ENCODE measurements at places on chromosomes 5 and 9.

DNA sequence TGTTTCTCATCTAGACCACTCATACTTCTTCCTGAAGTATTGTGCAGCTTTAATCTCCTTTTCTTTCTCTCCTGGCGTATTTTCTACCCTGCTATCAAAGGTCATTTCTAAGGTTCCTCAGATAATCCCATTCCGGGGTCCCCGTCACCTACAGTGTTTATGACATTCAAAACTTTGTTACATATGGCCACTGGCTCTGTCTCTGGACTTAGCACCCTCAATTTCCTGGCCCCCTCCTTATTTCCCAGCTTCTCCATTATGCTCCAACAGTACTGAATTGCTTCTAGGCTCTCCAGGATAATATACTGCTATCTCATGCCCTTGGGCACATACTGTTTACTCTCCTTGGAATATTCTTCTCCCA, 31.2 kb downstream of the RFK start:
- no peak for DNase-seq

- no peak for DNase-seq
Observed at GRCh38 chr5:68225188-68225910, 9.8 kb downstream of the PIK3R1 start.

DNA sequence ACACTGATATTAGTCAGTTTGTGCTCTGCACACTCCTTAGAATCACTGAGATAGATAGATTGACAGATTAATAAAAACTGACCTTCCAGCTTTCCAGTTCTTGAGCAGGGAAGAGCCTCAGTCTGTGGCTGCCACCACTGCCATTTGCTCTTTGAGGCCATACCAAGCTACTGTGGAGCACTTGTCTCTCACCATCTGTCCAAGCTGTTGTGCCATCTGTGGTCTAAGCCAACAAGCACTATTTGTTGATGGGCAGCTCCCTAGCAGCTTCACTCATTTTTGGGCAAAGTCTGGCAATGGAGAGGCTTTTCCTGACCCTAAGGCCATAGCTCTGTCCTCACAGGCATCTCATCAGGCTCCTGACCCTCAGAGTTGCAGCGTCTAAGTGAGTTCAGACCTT, 30.4 kb downstream of the HTR1A start:
- DNase-seq: no peak

DNA sequence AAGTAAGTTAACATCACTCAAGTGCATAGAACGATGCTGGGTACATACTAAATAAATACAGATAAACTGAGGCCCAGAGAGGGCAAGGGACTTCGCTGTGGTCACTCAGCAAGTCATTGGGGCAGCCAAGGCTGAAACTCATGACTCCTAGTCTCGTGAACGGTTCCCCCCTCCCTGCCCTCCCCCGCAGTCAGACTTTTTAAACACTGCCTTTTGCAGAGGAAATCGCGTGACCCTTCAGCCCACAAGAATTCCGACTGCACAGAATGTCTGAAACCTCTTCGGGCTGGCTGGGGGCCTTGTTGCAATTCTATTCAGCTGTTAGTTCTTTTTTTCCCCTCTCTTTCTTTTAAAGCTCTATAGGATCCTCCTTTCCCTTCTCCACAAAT, 28.1 kb downstream of the NEK6 start:
- DNase-seq: no peak

DNA sequence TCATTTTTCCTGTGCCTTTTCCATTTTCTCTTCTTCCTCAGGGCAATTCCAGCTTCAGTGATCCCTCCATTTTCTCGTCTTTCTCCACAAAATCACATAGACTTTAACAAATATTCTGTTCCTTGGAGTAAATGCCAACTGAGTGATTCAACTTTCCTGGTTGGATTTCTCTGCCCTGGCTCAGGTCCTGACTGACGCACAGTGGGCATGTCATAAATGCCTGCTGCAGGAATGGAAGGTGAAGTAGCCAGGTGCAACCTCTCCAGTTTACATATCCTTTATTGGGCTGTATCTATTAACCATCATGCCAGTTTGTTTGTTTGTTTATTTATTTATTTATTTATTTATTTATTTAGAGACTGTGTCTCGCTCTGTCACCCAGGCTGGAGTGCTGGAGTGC, 95.1 kb downstream of the MEF2C start:
- DNase-seq: no peak

DNA sequence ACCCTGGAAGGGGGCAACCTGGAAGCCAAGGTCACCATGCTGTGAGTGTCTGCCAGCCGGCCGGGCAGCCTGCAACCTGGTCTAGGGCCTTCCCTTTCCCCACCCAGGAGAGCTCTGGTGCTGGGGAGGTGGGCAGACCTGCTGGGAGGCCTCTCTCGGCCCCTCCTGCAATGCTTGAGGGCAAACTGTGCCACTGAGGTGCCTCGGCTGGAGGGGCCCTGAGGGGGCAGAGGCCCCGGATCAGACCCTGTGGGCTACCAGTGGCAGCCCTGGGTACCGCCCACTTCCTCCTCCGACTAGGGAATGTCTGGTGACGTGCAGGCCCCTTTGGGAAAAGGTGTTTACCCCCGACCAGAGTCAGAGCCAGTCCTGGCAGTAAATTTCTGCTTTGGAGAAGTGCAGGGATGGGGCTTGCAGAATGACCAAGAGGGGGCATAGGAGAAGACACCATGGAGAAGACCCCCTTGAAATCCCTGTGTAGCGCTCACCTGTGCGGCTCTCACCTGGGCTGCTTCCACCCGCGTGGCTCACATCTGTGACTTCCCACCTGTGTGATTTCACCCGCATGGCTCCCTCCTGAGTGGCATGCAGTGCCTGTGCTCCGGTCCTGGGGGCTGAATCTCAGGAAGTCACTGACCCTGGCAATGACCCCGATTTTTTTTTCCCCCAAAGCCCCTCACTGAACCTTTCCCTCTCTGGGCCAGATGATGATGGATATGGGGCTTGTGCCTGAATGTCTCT, 1.1 kb downstream of the LCN1 start:
- no peak for DNase-seq

GRCh38 chr5:87184605-87185004, 83.1 kb upstream of the RASA1 start:
- DNase-seq: no peak

- DNase-seq: no peak
Observed at GRCh38 chr5:154166901-154167791, 23.4 kb upstream of the GALNT10 start.

DNA sequence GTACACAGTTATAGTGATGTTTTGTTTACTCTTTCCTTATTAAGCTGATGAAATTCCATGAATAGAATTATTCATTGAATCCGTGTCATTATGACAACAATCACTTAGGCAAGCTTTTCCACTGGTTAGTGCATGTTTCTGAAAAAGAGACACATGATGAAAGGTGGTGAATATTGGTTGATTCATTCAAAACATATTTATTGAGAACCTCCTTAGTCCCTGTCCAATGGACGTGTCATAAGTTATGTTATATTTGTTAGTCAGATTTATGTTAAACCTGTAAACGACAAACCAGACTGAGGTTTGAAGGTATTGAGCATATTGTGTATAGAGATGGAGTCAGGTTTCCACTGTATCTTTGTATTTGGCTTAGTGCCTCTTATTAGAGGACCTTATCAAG, 1888.9 kb upstream of the CDH6 start:
- no peak for DNase-seq

GRCh38 chr5:42879291-42879690, 67.6 kb upstream of the SELENOP start:
- no peak for DNase-seq

DNA sequence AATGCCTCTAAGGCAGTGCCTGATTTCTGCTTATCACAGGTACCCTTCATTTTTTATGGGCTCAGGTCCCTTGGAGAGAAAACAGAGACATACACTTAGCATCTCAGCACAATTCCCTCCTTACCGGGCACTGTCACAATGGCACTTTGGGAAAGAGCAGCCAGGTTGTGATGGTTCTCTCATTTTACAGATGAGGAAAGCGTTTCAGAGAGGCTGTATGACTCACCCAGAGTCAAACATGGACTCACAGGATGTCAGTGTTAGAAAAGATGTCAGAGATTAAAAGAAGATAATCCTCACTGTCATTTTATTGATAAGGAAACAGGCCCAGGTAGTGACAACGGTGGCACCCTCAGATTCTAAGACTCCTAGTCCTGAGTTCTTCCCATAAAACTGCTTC, 12.0 kb upstream of the SLC31A2 start:
- no peak for DNase-seq

GRCh38 chr5:39395521-39395920, 29.3 kb downstream of the DAB2 start:
- no peak for DNase-seq

DNA sequence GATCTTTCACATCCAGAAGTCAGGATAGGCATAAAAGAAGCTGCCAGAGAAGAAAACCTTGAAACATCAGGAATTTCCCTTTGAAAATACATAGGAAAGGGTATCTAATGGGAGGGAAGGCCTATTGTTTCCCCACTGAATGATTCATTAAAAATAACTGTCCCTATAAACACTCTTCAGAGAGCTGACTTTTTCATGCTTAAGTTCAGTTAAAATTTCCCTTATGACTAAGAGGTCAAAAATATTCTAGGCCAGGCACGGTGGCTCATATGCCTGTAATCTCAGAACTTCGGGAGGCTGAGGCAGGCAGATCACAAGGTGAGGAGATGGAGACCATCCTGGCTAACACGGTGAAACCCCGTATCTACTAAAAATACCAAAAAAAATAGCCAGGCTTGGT, 499.5 kb downstream of the ENC1 start:
- DNase-seq: no peak

DNA sequence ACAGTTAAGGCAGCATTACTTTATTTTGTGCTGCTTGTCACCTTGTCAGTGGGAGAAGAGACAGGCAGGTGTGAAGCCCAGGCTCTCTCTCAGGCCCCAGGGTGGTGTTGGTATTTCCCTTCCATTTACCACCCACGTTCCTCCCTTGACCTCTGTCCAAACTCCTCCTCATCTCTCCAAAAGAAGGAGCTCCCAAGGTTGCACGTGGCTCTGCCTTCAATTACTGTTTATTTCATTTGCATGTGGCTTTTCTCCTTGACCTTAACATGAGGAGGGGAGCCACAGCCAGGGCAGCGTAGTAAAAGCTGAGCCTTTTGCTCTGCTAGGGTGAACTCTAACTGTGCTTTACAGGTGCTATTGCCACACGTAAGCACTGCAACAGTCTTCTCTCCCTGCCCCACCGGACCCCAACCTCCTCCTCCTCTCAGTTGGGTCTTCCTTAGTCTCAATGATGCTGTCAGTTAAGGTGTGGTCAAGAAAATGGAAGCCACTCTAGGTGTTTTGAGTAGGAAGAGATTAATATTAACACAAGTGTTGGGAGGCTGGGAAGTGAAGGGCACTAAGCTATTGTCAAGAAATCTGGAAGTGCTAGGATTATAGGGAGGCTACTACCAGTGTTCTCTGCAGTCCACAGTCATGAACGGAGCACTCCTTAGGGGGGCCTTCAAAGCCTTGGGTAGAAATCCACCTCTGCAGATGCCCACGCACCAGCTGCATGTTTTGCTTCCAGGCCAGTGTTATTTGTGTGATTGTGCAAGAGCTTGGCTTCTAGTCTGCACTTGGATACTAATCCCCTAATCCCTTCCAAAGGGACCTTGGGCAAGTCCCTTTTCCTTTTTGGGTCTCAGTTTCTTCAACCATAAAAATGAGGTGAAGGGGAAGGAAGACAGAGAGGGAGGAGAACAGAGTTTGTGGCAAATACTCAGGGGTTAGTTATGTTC, 3.9 kb upstream of the ALDH1B1 start:
- DNase-seq: no peak

- DNase-seq: no peak
Observed at GRCh38 chr9:114263853-114264510, 58.9 kb upstream of the ORM1 start.

- DNase-seq: no peak
Observed at GRCh38 chr5:26563979-26564378, 474.4 kb downstream of the CDH9 start.

- DNase-seq: peak; percentile 25
Observed at GRCh38 chr5:132227485-132228240, at the start of gene P4HA2. P4HA2 (minus strand) TSS chr5:132227853; CDS start chr5:132218626, 9,227 bp downstream.

DNA sequence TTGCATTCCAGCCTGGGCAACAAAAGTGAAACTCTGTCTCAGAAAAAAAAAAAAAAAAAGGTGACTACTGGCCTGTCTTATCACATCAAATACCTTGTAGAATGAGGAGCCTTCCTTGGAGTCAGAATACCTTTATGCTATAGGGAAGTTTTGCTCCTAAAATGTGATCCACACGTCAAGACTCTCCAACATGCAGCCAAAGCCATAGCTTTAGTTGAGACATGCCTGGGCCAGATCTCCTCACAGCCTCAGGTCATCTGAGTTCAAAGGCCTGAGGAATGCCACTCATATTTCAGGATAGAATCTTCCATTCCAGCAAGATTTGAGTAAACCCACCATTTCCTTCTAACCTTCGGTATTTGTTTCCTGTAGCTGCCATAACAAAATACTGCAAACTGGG, 13.7 kb upstream of the SOWAHA start:
- no peak for DNase-seq

- no peak for DNase-seq
Observed at GRCh38 chr9:127813686-127814226, 11.1 kb downstream of the FPGS start.

- DNase-seq: no peak
Observed at GRCh38 chr9:89439571-89439970, 58.3 kb downstream of the SEMA4D start.

DNA sequence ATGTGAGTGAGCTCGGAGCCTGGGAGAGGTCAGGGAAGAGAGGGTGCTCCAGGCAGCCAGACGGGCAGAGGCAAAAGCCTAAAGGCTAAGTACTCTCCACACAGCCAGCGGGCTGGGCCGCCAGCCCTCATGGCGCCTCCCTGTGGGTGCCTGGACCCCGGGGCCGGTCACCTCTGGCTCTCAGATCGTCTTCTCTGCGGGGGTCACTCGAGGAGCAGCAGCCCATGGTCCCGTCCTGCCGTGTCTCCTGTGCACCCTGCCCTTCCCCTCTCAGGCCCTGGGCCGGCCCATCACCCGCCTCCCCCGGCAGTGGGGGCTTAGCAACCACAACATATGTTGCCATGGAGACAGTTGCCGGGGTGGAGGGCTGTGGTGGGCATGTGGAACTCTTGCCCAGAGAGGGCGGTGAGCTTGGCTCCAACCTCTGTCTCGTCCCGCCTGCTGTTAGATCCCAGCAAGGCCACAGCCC, 4.2 kb downstream of the AK1 start:
- peak; percentile 24 for DNase-seq
